ENCODE measurements at places on chromosomes 5 and 9.

DNA sequence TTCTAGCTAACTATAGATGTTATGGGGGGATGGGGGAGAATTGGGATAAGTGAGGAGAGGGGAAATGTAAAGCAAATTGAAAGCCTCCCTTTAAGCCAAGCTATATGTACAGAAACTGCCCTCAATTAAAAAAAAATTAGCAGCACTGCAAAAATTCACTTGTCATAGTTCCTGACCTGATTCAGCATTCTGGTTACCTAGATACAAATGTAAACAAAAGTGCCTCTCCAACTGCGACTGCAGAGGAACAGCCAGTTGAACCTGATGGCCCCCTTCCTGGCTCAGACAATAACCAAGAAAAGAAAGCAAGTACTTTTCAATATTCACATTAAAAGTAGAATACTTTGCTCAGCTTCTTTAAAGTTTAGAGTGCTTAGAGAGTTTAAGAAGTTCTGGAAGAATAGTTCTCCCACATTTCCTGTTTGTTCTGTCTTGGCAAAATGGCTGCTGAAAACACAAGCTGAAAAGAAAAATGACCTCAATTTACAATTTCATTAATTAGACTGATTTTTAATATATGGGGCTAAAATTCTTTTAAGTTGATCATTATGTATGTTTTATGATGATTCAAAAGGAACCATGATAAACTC lies 1.5 kb downstream of the FAM81B start:
- peak; percentile 86 for DNase-seq

GRCh38 chr9:92961627-92962302 lies 14.4 kb downstream of the FGD3 start:
- DNase-seq = no peak

GRCh38 chr9:88724331-88724730 lies 189.4 kb downstream of the NXNL2 start:
- peak; percentile 52 for DNase-seq

DNA sequence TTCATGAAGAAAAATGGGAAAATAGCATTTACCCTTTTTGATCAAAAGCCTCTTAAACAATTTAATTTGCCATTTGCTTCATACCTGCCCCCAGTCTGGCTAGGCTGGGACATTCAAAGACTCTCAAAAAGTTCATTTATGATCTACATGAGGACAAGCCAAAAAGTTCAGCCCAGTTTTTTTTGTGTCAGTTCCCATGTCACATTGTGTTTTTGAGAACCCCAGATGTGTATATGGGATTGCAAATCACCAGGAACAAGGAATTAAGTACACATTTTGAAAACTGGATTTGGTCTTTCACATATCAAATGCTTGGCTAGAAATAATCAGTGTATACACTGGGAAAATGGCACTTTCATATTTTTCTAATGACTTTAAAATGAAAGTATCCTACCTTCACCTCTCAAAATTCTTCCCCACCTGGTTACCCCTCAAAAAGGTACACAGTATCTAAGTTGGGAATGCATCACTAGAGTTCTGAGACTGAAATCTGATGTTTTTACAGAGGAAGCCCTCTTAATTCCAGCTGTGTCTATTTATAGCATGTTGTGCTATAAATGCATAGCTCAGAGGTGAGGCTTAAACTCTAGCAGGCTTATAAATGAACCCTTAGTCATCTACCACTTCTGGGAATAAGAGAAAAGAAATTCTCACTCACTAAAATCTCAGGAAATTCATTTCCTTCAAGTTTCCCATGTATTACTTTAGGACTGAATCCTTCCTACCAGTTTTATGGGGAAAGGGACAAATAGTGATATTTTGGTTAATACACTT lies 9.3 kb downstream of the STOM start:
- peak; percentile 92 for DNase-seq

- DNase-seq = no peak
Observed at GRCh38 chr5:17412760-17413671, 85.0 kb upstream of the TAF11L2 start.

DNA sequence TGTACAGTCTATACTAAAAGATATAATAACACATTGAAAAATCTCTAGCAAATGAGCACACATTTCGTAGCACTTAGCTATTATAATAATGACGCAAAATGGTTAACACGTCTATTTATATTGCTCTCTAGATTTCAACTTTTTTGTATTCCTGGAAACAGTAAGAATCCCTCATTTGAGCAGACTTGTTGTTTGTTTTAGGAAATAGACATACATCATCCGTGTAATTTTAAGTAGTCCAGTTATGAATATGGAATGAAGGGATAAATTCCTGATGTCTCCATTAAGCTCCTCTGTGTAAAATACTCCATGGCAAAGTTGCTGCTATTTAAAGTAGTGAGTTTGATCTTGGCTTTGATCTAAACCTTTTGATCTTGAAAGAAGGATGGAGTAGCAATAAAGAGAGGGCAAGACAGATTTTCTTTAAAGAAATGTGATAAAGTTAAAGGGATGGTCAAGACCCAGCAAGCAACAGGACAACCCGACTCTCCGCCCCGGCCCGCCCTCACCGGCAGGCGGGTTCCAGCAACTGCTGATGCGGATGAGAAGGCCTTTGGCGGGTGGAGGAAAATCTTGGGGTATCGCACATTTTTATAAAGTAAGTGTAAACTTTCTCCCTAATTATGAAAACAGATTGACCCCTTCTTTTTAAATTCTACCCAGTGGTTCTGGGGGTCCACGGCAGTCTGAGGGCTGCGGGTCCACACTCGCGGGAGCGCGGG lies 277.4 kb downstream of the AOPEP start:
- DNase-seq = peak; percentile 67

- DNase-seq = peak; percentile 51
Observed at GRCh38 chr5:149618581-149619248, 37.4 kb downstream of the ARHGEF37 start.

DNA sequence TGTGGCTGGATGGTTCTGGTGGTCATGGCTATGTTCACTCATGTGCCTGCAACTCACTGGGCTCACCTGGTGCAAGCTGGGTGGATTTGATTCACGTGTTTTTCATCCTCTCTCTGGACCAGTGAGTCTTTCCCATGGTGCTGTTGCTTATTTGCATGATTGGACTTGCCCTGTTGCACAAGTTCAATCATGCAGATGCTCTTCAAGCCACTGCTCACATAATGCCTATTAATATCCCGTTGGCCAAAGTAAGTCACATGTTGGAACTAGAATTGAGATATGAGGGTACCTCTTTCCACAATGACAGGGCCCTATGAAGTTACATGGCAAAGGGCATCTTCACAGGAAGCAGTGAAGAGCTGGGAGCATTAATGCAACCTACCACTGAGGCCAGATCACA lies 26.5 kb upstream of the MROH2B start:
- no peak for DNase-seq

- peak; percentile 68 for DNase-seq
Observed at GRCh38 chr9:4678679-4679267, 596 bp upstream of the CDC37L1 start.

GRCh38 chr9:2459756-2460155 lies 161.8 kb upstream of the VLDLR start:
- DNase-seq = peak; percentile 56

- DNase-seq = no peak
Observed at GRCh38 chr9:35650341-35651158, at the start of gene SIT1. TSS of gene SIT1 (minus strand) at chr9:35650931. CDS start at chr9:35650853, 78 bp downstream.

- DNase-seq = no peak
Observed at GRCh38 chr9:12964271-12964670, 189.5 kb downstream of the LURAP1L start.

- no peak for DNase-seq
Observed at GRCh38 chr9:94135222-94135621, 51.0 kb downstream of the PTPDC1 start.

DNA sequence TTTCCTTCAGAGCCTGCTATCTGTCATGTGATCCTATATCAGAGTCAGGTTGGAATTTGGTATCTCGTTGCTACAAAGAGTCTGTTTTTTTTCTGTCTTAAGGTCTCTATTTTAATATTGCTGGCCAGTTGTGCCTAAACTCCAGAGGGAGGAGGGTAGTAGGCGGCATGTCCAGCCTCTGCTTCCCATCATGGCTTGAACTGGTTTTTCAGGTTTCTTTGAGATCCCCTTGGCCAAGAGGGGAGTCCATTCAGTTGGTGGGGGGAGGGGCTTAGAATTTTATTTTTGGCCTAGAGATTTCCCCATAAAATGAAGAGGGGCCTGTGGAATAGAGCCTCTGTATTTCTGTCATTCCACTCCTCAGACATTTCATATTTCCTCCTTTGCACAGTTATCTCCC lies 15.4 kb upstream of the ZNF354C start:
- no peak for DNase-seq

DNA sequence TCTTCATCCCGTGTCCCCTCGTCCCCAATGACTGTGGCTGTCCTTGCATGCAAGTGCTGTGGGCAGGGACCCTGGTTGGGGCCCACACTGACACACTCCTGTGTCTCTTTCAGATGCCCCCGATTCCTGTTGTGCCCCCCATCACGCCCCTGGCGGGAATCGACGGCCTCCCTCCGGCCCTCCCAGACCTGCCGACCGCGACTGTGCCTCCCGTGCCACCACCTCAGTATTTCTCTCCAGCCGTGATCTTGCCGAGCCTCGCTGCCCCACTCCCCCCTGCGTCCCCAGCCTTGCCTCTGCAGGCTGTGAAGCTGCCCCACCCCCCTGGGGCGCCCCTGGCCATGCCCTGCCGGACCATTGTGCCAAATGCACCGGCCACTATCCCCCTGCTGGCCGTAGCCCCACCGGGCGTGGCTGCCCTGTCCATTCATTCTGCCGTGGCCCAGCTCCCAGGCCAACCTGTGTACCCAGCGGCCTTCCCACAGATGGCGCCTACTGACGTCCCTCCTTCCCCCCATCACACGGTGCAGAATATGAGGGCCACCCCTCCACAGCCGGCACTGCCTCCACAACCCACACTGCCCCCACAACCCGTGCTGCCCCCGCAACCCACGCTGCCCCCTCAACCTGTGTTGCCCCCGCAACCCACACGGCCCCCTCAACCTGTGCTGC lies 75.0 kb downstream of the WNK2 start:
- DNase-seq = no peak

DNA sequence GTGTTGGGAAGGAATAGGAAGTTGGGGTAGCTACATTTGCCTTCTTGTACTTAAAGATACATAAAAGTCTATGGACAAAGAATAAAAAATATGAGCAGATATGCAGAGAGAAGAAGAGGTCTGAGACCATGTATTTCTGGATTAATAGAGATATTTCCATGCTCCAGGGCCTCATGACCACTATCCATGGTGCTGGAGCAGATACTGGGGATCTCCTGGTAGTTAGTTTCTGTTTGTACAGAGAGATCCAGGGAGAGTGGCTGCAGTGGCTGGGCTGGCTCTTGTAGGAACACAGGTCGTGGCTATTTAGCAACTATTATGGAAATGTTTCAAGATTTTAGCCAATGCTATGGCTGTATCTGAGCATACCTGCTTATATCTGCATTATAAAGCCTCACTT lies 184.2 kb upstream of the TMEM161B start:
- peak; percentile 9 for DNase-seq

DNA sequence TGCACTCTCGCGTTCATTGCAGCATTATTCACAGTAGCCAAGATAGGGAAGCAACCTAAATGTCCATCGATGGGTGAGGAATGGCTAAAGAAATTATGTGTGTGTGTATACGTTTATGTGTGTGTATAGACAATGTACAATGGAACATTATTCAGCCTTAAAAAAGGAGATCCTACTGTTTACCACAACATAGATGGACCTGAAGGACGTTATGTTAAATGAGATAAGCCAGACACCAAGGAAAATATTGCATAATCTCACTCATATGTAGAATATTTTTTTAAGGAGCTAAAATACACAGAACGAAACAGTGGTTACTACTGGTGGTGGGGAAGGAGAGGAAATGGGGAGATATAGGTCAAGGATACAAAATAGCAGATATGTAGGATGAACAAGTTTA lies 2.4 kb downstream of the KIF2A start:
- DNase-seq = no peak

DNA sequence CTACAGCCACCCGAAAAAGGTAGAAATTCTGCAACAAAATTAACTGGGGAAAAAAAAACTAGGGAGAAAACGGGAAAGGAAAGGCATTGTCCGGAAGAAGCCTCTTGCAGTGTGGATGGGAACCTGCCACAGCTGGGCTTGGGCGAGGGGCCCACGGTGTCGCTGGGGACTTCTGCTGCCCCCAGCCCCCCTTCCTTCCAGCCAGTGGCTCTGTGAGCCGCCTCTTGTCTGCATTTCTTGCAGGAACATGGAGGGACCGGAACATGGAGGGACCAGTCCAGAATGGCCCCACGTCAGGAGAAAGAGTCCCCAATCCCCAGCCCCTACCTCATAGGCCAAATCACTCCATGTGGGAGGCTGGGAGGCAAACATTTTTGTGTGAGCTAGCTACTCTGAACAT lies 36.9 kb upstream of the EXOC3 start:
- no peak for DNase-seq

DNA sequence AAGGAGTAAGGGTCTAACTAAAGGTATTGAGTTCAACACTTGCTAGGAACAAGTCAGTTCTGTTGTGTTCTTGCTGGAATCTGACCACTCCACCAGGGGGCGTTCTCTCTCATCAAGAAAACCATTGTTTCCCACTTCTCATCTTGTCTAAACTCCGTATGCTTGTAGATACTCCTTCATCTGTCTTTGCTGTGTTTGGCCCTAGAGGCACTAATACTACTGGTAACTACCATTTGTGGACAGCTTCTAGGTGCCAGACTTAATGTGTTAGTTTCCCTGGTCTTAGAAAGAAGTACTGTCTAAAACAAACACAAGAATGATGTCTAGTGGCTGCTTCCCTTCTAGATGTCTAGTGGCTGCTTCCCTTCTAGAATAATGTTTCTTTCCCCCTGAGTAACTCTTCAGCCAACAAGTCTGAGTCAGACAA lies 18.7 kb upstream of the PTPDC1 start:
- peak; percentile 85 for DNase-seq

- DNase-seq = no peak
Observed at GRCh38 chr5:106205916-106206571, 1464.7 kb downstream of the EFNA5 start.
